ENCODE measurements at places on chromosomes 1 and 21.

- no peak for DNase-seq
These were observed 134.8 kb downstream of the BACH1 start for GRCh38 chr21:29433366-29434059.

DNA sequence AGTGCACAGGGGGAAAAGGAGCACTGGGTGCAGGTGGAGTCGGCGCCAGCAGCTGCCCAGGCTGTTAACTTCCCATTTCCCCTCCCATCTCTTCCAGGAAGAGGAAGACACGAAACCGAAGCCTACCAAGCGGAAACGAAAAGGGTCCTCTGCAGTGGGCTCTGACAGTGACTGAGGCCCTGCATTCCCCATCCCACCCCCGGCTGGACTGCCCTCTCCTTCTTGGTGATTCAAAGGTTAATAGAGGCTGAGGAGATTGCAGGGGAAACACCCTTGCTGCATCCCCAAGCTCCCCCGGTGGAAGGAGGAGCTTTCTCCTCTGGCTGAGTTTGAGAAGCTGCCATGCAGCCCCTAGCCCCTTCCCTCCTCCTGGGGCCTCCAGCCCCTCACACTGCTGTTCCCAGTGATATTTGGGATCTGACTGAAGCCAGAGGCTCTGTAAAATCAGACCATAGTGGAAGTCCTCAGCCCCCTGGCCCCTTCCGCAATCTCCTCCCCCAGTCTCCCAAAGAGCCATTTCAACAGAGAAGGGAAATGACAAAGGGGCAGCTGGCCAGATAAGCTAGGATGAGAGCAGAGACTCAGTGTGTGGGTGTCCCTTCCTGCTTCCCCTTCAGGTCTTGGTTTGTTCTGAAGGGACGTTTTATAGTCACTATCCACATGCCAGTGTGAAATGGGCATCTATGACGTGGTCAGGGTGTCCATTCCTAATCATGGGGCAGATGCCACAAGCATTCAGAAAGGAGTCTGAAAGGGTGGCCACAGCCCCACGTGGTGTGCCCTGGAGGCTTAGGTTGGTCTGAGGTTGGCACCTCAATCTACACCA is 1.9 kb upstream of the SLC27A3 start:
- DNase-seq = peak; percentile 42

- no peak for DNase-seq
These were observed 176.9 kb downstream of the FASLG start for GRCh38 chr1:172835834-172836233.

DNA sequence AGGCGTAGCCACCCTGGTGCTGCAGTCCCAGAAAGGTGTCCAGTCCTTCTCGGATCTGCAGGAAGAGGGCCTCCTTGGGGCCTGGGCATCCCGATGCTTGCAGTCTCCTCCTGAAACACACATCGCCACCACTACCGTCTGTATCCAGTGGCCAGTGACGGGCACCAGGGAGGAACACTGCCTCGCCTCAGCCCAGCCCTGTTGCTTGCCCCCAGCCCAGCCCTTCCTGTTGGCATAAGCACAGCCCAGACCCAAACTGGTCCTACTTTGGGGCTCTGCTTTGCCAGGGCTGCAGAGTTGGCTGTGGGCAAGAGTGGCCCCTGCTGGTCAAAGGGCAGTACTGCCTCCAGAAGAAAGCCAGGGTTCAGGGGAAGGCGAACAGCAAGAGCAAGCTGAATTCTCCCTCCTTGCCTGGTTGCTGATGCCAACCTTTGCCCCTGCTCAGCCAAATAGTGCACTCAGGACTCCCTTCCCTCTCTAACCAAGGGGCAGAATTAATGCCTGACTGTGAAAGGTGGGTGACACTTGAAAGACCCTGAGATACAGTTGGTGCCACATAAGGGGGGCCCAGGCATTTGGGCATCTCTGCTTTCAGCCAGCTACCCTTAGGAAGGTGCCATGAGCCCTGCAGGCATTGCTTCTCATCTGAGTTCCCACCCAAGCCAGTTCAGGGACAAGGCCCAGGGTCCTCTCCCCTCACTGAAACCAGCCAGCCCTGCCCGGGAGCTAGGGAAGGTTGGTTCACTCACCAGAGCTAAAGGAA is 11.1 kb upstream of the ARHGEF2 start:
- DNase-seq = no peak

- no peak for DNase-seq
These were observed 37.2 kb upstream of the SH3D21 start for GRCh38 chr1:36268981-36269380.

- no peak for DNase-seq
These were observed 26.2 kb downstream of the UBASH3A start for GRCh38 chr21:42429856-42430255.

Measured in CMK (cell line).